ENCODE measurements at places on chromosomes 6 and 20.

DNA sequence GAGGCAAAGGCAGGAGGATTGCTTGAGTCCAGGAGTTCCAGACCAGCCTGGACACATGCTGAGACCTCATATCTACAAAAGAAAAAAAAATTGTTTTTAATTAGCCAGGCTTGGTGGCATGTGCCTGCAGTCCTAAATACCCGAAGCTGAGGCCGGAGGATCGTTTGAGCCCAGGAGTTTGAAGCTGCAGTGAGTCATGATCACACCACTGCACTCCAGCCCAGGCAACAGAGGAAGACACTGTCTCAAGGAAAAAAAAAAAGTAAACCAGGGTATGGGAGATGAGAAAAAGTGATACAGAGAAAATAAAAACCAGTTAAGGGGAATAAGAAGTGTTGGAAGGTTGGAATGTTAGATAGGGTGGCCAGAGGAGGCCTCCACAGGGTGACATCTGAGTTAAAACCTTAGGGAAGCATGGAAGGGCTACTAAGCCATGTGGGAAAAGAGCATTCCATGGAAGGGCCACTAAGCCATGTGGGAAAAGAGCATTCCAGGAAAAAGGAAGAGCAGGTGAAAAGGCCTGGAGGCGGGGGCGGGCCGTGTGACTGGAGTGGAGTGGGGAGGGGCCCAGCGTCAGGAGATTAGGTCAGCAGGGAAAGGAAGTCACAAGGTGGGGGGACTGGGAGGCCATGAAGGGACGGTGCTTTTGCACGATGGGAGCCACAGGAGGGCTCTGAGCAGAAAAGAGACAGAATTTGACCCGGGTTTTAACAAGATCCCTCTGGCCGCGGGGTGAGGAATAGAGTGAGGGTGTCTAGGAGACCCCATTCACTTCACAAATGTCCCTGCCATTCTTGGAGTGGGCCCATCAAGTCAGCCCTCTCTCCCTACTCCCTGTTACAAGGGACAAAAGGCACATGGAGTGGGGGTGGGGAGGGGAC lies 18.3 kb downstream of the CPNE5 start:
- no peak for DNase-seq

GRCh38 chr6:56386717-56387116 lies 139.3 kb upstream of the COL21A1 start:
- no peak for DNase-seq

DNA sequence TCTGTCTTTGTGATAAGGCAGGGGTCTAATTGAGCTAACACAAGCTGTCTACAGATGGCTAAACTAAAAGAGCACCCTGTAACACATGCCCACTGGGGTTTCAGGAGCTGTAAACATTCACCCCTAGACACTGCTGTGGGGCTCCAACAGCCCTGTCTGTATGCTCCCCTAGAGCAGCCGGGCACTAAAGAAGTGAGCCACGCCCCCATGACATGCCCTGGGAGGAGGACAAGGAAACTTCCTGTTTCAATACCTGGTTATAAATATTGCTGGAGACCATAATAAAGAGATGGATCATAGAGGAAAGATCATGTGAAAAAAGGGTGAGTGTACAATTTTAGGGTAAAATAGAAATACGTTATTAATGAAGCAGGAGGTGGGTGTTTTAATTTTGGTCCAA lies 667.7 kb upstream of the AGPAT4 start:
- no peak for DNase-seq

- DNase-seq = no peak
These were observed 50.4 kb downstream of the UNC5CL start for GRCh38 chr6:40988634-40989033.

DNA sequence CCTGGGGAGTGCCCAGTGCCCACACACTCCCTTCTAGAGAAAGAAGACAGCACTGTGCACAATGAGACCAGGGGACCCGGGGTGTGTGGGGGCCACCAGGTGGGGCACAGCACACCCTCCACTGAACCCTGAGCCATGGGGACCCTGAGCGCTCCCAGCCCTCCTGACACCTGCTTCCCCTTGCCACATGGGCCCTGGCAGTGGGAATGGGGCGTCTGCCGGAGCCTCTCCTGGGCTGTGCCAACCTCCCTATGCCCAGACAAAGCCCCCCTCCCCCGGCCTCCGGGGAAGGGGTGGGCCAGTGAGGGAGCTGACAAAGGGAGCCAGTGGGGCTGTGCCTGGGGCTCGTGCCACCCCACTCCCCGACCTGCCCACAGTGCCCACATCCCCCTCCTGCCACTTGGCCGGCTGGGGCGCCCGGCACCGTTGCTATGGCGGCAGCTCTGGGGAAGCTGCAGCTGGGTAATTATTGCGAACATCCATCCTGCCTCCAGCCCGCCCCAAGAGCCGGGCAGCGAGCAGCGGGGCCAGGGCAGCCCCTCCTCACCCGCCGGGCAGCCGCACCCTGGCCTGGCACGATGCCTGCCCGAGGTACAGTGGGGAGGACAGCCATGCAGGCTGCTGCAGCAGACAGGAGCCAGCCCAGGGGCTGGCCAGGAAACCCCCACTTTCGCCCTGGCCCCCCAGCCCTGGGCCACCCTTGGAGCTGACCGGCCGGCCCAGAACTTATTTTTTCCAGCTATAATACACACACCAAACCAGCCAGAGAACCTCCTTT lies 41.9 kb upstream of the NOL4L start:
- no peak for DNase-seq

- DNase-seq = no peak
These were observed 17.4 kb downstream of the HFE start for GRCh38 chr6:26104457-26105108.

GRCh38 chr6:134735461-134735860 lies 214.4 kb downstream of the ALDH8A1 start:
- no peak for DNase-seq

- no peak for DNase-seq
These were observed 131.2 kb downstream of the DNAH8 start for GRCh38 chr6:38846361-38846760.

DNA sequence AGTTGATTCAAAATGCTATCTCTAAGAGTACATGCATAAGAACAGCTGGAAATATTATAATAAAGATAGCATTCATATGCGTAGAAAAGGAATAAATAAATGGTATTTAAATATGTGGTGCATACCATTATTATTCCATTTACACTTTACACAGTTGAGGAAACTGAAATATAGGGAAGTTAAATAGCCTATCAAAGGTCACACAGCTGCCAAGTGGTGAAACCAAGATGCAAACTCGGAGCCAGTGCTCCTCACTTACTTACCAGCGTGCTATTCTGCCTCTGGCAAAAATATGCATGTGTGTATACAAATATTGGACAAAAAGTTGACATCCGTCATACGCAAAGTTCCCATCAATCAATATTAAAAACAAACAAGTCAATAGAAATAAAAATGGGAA lies 22.3 kb upstream of the ANKEF1 start:
- DNase-seq = no peak

- peak; percentile 68 for DNase-seq
These were observed 21.0 kb upstream of the PRELID3B start for GRCh38 chr20:59063358-59064213.

DNA sequence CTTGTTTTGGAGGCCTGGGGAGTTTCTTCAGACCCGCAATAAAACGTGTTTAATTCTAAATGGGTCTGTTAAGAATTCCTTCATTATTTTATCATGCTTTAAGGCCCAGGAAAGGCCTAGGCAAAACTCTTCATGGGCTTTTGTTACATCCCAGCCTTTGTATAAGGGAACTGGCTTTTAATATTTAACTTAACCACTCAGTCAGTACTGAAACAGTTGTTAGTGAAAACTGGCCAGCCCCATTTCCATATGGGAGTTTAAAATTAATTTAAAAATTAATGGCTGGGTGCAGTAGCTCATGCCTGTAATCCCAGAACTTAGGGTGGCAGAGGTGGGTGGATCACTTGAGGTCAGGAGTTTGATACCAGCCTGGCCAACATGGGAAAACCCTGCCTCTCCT lies 213.2 kb upstream of the FKBP1C start:
- DNase-seq = no peak

DNA sequence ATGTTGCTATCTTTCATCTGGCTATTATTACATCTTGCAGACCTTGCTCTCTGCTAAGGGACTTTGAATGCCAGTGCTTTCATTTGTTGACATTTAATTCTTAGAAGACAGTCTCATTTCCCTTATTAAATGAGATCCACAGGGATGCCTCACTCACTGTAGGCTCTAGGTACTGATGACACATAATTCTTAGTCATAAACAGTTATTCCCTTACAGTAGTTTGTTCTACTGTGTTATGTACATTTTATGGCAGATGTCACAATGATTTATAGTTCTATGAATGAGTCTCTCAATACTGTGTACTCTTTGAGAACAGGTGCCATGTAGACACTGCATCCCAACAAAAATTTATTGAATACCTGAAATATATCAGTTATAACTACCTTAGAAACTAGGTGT lies 70.3 kb downstream of the FAM83B start:
- DNase-seq = no peak

DNA sequence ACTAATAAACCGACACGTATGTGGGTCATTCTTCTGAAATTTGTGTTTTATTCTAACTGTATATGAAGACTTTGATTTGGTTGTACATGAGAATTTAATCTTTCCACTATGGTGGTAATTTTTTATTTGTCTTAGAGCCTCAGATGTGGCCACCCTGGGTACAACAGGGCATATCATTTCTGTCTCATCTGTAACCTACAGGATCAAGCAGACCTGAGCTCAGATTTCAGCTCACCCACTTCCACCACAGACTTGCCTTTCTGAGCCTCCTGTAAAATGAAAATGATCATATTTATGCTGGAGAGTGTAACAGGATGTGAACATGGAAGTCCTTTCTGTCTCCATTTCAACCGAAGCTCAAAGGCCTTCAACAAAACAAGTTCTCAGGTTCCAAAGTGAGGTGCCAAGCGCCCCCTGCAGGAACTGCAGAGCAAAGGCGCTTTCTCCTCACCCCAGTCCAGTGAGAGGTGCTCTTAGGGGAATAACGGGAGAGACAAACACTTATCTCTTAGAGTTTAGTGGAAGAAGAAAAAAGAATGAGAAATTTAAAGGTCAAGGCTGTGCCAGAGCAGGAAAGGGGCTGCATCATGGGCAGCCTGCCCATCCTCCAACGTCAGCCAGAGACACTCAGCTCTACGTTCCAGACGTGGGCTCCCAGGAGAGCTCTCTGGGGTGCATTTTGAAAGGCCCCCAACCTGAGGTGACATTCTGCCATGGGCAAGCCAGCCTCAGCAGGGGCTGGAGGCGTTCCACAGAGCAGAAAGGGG lies 23.0 kb upstream of the CD24 start:
- DNase-seq = no peak

GRCh38 chr20:63552481-63553249 lies 1.3 kb upstream of the FNDC11 start:
- DNase-seq = no peak

- DNase-seq = no peak
These were observed 196.4 kb downstream of the PREX1 start for GRCh38 chr20:48631114-48632016.

DNA sequence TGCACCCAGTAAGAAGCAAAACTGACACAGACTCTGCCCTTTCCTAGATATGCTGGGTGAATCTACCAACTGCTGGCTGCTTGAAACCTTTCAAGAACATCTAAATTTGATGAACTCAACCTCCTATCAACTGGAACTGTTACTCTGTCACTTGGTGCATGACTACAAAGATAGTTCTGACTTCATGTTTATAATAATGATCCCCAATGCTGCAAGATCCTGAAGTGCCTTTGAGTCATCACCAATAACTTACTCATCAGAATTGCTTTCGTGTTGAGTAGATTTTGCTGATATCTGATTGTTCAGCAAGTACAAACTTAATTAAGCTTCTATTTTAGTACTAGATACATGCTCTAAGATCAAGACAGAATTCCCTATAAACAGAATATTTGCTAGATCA lies 100.2 kb upstream of the ARMC2 start:
- no peak for DNase-seq

DNA sequence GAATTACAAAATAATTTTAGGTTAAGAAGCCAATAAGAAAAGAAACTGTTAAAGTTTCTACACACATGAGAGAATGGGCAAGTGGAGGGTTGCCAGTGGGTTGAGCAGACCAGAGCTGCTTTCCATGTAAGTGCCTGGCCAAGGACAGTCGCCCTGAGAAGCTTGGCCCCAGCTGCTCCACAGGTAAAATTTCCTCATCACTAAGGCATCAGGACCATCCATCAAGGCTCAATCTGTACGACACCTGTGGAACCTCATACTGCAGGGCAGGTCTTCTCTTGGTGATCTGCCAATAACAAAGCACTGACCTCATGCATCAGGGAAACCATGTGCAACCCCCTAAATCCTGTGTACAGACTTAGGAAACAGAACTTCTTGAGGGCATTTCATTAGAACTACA lies 115.4 kb downstream of the INSM1 start:
- no peak for DNase-seq

DNA sequence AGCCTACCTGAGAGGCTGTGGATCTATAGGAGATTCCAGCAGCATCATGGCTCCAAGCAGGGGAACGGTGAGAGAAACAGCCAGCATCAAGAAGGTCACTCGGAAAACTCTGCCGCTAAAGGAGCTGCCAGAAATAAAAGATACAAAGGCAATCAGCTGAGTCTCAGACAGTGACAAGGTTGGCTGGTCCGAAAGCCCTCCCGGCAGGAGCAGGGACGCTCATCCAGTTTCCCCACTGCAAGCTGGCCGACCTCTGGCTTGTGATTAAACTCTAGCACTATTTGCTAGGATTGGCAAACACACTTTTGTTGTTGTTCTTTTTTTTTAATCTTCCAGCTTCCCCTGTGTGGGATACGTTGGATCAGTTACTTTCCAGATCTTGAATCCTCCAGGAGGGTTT lies 8.7 kb downstream of the APMAP start:
- no peak for DNase-seq

- DNase-seq = no peak
These were observed 37.1 kb downstream of the SLC22A23 start for GRCh38 chr6:3419624-3420272.
